ENCODE measurements at places on chromosomes 3 and 15.

DNA sequence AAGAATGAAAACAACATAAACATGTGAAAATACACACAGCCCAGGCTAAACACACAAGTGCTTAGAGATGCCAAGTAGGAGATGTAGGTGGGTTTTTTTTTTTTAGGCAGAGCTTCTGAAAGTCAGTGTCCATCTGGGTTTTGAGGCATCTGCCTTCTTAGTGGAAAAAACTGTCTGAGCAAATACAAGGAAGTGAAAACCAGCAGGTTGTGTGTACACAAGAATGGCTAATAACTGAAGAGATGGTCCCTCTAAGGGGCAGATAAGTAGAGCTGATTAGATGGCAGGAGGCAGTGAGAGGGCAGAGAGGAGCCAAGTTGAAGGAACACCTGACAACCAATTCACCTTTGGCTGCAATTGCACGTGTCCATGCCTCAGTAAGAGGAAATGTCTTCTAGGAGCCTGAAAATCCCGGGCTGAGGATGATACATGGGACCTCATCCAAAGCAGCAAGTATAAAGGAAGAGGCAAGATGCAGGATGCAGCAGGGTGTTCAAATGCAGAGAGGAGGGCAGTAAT is 34.9 kb downstream of the CYP19A1 start:
- no peak for DNase-seq

- DNase-seq: peak; percentile 78
Observed at GRCh38 chr3:99700631-99701268, 62.4 kb downstream of the COL8A1 start.

- peak; percentile 41 for DNase-seq
Observed at GRCh38 chr15:74870436-74871215, 2.5 kb downstream of the SCAMP2 start.

- DNase-seq: peak; percentile 16
Observed at GRCh38 chr3:44555723-44556122, 730 bp downstream of the ZKSCAN7 start.

DNA sequence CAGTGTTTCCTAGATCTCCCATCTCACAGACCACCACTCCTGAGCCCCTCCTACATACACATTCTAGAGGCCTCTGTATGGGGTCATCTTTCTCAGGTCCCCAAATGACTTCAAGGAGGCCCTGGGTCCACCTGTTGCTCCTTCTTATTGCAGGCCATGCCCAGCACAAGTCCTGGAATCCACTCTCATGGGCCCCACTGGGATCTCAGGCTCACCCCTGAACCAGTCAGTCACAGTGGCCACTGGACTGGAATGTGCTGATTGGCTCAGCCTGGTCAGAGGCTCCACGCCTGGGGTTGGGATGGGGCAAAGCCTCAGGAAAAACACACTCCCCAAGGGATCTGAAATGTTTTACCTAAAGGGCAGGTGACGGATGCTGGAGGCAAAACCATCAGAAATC is 55.7 kb downstream of the SPSB4 start:
- no peak for DNase-seq

DNA sequence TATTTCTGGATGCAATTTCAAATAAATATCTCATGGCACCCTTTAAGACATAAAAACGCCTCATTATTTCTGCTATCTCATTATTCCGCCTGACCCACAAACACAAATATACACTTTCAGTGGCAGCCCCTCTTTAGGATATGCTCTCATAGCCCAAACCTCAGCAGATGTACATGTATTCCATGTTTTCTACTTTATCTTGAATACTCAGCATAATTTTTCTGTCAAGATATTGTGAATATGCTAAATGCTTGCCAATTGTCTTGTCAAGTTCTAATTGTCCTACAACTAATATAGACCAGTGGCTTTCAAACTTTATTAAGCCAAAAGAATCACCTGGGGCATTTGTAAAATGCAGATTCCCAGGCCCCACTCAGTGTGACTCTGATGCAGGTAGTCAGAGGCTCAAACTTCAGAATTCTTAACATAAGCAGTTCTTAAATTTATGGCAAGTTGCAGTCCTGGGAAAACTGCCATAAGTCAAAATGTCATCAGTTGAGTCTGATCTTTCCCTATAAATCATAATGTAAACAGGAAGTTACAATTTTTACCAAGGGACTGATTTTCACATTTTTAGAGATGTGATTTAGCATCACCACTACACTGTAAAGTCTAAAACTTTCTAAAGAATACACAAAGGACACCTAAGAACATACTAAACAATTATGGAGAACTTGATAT is 135.1 kb downstream of the TBL1XR1 start:
- DNase-seq: no peak

DNA sequence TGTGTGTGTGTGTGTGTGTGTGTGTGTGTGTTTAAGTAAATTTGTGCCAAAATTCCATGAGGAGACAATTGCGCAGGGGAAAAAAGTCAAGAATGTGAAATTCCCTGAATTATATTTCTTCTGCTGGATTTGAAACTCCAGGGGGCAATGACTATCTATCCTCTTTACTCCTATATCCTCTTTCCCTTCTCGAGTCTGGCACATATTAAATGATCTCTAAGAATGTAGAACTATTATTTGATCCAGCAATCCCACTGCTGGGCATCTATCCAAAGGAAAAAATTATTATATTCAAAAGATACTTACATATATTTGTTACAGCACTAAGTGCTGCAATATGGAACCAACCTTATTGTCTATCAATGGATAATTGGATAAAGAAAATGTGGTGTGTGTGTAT is 350.1 kb upstream of the ADAMTS9 start:
- no peak for DNase-seq

DNA sequence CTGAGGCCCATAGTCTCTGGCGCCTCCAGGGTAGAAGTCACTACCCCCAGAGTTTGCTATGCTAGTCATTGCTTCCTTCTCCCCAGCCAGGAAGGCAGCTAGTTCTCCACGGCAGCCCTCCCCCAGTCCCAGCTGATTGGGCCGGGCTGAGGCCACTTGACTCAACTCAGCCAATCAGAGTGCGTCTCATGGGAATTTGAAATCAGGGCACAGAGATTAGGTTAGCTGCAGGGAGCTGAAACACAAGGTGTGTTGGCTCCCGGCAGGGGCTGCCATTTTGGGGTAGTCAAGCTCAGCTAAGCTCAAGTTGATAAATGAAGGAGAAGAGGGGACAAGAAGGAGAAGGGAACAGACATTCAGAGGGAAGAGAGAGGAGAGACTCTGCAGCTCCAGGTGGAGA is 32.8 kb downstream of the LINGO1 start:
- peak; percentile 41 for DNase-seq
